ENCODE measurements at places on chromosomes 1 and 21. TPM values are rescaled to one million over a fixed set of nuclear protein-coding genes. Genes with fewer than 3 reads are reported as not detected.
A peak's percentile ranks its signal among the peaks of the same experiment; 100 is the strongest.

DNA sequence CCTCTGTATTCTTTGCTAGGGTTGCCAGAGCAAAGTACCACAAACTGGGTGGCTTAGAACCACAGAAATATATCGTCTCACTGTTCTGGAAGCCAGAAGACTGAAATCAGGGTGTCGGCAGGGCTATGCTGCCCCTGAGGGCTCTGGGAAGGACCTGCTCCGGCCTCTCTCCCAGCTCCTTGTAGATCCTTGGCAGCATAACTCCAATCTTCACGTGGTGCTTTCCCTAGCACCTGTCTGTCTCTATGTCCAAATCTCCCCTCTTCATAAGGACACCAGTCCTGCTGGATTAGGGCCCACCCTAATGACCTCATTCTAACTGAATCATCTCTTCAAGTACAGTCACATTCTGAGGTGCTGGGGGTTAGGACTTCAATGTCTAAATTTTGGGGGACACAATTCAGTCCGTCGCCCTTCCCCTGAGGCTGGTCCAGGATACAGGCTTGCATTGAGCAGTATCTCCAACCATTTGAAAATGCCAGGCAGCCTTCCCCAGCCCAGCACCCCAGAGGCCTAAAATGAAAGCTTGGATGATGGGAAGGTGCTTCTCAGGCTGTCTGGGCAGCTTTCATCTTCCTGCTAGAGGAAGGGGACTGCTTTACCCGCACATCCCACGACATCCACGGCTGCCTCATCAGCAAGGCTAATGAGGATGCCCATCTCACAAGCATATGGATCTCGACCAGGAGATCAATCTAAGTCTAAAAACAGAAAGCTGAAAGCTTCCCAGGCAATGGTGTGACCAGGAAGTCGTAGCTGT is 24.7 kb downstream of the TRIM67 start:
- no peak for DNase-seq

- DNase-seq: peak; percentile 42
Observed at GRCh38 chr21:36104317-36105300, 30.3 kb upstream of the CBR3 start.

DNA sequence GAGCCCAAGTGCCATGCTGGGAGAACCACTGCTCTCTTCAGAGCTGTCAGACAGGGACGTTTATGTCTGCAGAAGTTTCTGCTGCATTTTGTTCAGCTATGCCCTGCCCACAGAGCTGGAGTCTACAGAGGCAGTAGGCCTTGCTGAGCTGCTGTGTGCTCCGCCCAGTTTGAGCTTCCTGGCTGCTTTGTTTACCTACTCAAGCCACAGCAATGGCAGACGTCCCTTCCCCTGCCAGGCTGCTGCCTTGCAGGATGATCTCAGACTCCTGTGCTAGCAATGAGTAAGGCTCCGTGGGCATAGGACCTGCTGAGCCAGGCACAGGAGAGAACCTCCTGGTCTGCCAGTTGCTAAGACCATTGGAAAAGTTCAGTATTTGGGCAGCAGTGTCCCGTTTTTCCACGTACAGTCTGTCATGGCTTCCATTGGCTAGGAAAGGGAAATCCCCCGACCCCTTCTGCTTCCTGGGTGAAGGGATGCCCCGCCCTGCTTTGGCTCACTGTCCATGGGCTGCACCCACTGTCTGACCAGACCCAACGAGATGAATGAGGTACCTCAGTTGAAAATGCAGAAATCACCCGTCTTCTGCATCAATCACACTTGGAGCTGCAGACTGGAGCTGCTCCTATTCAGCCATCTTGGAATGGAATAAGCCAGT is 31.9 kb downstream of the CYP4B1 start:
- DNase-seq: peak; percentile 36

SPRR1B gene
- total RNA-seq: not detected

CFAP107 gene
- not detected for total RNA-seq

DNA sequence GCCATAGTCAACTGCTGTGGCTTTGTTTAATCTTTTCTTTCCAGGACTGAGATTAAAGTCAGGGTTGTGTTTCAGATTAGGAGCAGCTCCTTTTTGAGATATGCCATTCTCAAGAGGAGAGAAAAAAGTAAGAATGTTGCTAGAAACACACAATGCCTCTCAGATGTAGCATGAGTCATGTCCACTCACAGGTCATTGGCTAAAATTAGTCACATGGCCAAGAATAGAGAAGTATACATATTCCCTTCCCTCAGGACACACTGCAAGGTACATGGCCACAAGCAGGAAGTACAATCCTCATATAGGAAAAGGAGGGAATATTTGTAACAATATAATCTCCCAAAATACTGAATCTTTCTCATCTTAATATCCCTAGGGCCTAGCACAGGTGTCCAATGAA is 141.9 kb upstream of the PTBP2 start:
- DNase-seq: peak; percentile 53

DNA sequence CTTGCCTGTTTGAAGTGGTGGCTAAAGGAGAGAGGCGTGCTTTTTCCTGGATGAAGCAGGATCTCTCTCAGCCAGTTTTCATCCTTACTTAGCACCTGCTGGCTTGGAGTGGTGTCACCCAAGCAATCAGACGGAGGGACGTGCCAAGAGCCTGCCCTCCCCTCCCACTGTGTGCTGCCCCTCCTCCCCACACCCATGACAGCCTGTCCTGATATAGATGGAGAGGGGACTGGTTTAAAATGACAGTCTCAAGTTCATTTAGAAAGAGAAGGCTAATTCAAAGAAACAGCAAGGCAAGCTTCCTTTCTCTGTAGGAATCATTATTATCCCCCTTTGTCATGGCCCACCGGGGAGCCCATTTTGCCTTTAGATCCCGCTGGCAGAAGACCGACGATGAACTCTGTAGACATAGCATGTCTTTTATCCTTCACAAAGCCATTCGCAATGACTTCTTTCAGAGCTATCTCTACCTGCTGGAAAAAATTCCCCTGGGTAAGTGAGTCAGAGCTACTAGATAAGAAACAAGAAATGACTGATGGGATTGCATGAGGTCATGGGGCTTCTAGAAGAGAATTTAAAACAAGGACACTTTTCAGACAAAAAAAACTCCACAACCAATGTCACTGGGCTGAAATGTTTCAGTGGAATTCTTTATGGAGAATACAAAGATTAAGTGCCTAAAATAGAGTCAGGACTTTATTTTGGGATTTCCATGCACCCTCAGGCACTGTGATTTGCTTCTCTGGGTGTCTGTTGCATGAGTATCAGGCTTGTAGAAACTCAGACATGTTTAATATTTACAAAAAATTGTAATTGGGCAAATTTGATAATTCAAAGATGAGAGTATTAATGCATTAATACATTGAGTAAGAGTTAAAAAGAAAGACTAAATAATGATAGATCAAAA is at the start of gene NTMT2:
NTMT2 (plus strand) TSS at position 190 of the 907 bp plus-strand sequence; CDS start at position 339, 149 bp downstream.
- DNase-seq: no peak

DNA sequence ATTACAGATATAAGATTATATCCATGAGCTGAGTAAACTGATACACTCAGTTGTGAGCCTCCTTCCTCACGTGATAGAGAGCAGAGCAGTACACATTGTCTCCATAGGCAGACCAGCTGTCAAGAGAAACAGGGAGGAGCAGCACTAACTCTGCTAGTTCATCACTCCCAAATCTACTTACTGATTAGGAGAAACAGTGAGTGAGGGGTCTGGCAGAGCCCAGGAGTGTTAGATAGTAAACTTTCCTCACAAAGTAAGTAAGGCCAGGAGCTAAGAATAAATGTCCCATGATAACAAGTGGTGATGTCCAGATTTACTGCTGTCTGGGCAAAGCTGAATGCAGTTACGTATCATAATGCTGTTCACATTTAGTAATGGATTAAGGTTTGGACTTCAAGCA is 168.6 kb upstream of the KCNK2 start:
- no peak for DNase-seq

DNA sequence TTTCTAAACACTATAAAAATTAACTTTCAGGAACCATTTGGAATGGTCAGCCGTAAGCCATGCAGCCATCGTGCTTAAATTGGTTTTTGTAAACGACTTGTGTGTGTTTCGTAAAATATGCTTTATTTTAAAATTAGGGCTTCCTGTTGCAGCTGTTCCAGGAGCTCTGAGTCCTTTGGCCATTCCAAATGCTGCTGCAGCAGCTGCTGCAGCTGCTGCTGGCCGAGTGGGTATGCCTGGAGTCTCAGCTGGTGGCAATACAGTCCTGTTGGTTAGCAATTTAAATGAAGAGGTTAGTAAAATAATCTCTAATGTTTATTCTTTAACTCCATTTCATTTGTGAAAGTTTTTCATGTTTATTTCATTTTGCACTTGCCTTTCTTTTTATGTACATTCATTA is 83.1 kb downstream of the PTBP2 start:
- no peak for DNase-seq

OR2T8 gene
- total RNA-seq: not detected

GRCh38 chr1:213973129-213973528 is 14.6 kb upstream of the PROX1 start:
- peak; percentile 77 for DNase-seq

DNA sequence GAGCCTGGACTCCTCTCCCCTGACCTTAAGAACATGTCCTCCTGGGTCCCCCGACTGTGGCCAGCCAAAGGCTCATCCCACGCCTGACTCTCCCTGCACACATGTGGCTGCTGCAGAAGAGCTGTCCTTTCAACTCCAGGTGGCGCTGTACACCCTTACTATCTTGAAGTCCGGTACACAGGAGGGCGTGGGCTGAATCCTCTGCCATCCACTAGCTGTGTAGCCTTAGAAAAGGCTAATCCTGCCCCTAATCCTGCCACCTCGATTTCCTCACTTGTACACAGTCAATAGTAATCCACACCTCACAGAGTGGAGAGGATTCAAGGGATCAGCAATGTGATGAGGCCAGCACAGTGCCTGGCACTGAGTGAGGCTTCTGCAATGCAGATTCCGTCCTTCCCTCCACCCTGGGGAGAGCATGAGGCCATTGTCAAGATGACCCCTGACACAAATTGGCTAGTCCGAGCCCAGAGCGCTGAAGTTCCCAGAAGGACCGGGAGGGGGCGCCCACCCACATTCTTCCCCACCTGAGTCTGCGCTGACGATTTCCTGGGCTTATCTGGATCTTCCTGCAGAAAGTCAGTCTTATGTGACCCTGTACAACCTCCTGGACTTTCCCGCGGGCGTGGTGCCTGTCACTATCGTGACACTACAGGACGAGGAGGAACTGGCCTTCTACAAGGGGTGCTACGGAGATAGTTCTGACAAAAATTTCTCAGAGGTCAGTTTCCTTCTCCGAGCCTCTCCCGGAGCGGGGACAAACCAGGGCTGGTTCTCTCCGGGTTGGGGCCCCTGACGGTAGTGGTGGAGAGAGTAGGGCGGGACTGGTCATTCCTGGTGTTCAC is 47.1 kb upstream of the DMBX1 start:
- peak; percentile 68 for DNase-seq

SPOCD1 gene
- total RNA-seq: 16.4 TPM

GRCh38 chr1:31754397-31754796 is 9.7 kb downstream of the ADGRB2 start:
- DNase-seq: no peak

GFI1 gene
- 2.2 TPM for total RNA-seq

- no peak for DNase-seq
Observed at GRCh38 chr1:159884296-159884695, 15.7 kb downstream of the CFAP45 start.

- no peak for DNase-seq
Observed at GRCh38 chr1:38547321-38547720, 312.3 kb downstream of the RRAGC start.

SMIM11 gene
- total RNA-seq: 31.8 TPM

DNA sequence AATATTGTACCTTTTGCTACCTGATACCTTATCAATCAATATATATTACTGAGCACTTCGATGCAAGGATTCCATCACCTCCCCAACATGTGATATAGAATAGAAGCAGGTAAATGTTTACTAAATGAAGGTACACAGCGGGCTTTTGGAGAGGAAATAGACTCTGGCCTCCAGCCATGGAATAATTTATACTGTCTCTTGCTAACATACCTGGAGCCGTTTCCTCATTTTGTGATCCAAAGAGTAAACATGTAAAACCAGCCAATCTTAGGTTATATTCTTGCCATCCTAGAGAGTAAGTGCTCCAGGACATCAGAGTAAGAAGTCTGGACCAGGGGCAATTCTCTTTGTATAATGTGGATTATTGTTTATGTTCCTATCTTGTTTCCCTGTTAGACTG is 39.4 kb downstream of the NDUFS5 start:
- DNase-seq: no peak

- DNase-seq: peak; percentile 63
Observed at GRCh38 chr1:71222668-71223067, 141.8 kb upstream of the ZRANB2 start.

- no peak for DNase-seq
Observed at GRCh38 chr1:228311091-228311490, 95.5 kb downstream of the TRIM11 start.

DNA sequence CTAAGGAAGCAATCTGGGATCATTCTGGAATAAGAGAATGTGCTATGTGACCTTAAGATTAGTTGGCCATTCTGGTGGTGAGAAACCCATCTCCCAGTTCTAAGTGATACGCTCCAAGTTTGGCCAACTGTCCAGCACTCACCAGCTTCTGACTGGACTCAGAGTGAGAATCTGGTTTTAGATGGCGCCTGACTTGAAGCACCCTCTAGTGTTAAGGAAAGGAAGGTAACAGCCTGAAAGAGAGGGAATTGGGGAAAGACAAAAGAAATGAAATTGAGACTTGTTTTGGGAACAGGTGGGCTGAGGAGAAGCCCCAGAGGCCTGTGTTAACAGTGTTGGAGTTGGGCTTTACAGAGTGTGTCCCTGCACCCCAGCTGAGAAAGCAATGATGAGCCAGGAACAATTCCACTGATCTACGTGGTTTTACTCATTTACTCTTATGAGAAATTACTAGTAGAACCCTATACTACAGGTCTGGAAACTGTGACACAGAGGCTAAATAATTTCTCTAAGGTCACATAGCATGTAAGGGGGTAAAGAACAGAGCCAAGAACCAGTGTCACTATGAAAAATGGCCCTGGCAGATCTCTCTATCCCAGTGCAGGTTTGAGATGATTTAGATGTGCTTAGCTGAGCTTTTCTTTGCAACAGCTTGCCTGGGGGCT is 9.3 kb upstream of the FCAMR start:
- peak; percentile 21 for DNase-seq

DNA sequence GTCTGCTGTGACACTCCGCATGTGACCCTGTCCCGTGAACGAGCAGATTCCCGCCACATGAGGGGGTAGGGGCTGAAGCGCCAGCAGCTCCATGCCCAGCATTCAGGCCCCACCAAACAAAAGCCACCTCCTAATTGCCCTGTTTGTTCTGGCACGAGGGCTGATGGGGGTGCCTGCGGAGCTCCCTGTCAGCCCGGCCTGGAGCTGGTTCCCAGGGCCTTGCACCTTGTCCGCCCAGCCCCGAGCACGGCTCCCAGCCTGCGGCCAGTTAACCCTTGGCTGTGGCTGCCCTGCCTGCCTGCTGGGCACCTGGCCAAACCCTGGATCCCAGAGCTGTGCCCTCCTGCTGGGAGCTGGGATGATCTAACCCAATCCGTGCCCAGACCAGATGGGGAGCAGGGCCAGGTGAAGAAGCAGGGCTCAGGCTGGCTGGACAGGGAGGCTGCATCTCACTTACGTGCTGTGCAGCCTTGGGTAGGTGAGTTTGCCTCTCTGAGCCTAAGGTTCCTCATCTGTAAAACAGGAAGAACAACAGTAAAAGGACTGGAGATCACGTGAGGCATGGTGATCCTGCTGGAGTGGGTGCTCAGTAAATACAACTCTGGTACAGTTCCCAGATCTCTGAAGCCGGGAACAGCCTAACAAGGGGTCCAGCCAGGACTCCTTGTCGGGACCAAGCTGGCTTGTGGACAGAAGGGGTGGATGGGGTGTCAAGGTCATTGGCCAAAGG is 110.9 kb upstream of the IFFO2 start:
- DNase-seq: peak; percentile 28

- peak; percentile 61 for DNase-seq
Observed at GRCh38 chr21:28516991-28517592, 475.6 kb downstream of the LTN1 start.

FRRS1 gene
- 4.0 TPM for total RNA-seq

S100A8 gene
- total RNA-seq: not detected

LINGO4 gene
- not detected for total RNA-seq

All from HT1080 (cell line).